ENCODE measurements at places on chromosomes 16 and 17.
A peak's percentile ranks its signal among the peaks of the same experiment; 100 is the strongest.

DNA sequence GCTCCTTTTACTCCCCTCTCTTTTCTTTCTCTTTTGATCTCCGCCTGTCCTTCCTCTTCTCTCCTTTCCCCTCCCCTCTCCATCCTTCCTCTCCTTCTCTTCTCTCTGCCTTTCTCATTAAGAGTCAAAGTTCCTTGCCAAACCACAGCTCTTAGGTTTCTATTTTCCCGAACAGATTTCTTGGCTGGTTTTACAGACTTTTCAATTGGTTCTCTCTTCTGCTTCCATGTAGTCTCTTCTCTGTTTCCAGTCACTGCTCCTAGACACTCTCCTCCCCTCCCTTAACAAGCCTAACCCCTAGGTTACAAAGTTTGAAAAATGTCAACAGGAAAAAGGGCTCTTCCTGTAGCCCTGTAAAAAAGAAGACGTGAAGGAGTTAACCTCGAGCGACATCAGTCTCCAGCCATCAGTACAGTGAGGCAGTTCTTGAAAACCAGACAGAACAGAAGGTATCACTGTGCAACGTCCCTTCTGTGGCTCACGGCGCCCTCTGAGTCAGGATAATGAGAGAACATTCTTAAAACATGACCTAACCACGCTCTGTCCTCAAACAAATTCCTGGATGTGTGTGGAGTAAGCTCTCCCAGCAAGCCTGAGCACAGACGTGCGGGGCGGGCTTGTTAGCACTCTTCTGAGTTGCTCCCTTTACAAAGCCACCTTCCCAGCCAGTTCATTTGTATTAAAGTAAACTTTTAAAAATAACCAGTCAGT is 11.6 kb upstream of the MARCHF10 start:
- DNase-seq, result peak; percentile 33

- DNase-seq, result no peak
Observed at GRCh38 chr17:30160419-30161172, 44.0 kb downstream of the NSRP1 start.

DNA sequence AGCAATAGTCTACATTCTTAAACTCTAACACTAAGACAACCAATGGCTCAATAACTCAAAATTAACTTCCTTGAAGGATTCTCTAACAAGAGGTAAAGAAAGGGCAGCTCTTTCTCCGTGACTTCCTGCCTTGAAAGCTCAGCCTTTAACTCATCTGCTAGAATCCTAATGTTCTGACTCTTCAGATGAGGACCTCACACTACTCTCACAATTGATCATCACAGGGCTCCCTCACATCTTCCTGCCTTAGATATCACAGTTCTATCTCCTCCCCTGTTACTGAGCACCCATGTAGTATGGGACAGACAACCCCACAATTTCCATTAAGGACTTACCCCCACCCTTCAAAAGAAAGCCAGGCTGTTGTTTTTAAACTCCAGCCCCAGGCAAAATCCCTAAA is 33.5 kb downstream of the SMURF2 start:
- DNase-seq, result no peak

- DNase-seq, result no peak
Observed at GRCh38 chr17:82571855-82572254, 52.3 kb downstream of the FOXK2 start.

DNA sequence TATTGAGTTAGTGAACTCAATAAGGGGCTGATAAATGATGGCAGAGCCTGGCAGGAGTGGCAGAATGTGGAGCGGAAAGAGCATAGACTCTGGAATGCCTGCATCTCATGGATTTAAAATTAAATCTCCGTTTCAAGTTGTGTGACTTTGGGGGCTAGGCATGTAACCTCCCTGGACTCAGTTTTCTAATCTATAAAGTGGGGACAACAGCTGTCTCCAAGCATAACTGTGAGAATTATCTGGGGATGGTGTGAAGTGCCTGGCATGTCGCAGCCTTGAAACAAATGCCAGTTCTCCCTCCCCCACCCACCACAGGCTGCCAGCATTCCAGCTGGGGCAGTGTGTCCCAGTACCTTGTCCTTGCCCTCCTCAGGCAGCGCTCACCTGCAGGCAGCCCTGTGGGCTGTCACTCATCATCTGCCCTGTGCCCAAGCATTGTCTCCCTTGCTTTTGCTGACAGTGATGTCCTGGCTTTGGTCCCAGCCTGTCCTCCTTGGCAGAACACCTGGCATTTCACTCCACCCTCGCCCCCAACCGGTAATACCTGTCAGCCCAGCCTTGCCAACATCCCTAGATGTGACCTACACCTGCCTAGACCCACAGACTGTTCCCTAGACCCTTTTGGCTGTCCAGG is 129.6 kb downstream of the MRM1 start:
- no peak for DNase-seq

DNA sequence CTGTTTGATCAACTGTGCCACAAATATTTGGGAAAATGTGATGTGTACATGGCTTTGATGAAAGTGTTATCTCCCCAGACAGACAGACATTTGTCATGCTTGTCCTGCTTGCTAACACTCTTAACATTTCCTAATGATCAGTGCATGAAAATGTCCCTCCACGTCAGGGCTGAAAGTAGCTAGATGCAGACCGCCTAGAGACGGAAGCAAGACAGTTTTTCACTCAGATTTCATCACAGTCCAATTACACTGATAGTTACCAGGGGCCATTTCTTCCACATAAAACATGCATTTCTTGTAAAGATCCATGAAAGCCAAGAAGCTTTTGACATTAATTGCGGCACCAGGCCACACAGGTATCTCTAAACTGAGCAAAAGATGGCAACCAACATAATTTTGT is 347.7 kb downstream of the RBFOX1 start:
- DNase-seq, result no peak

DNA sequence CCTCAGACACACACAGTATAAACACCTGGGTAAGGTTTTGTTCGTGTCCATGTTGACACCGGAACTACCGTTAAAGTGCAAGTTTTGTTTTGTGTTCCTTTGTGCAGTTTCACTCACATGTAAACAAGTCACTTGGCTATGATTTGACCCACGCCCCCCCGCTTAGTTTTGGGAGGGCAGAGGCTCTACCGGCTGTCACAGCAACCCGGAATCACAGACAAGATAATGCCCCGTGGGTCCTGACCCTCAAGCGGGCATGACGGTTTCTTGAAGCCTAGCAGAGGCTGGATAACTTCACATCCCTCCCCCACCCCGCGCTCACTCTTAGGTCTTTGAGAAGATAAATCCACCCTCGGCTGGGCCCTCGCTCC is 1.7 kb downstream of the RASD1 start:
- no peak for DNase-seq

GRCh38 chr16:87598431-87598830 is 3.9 kb upstream of the JPH3 start:
- DNase-seq, result no peak

DNA sequence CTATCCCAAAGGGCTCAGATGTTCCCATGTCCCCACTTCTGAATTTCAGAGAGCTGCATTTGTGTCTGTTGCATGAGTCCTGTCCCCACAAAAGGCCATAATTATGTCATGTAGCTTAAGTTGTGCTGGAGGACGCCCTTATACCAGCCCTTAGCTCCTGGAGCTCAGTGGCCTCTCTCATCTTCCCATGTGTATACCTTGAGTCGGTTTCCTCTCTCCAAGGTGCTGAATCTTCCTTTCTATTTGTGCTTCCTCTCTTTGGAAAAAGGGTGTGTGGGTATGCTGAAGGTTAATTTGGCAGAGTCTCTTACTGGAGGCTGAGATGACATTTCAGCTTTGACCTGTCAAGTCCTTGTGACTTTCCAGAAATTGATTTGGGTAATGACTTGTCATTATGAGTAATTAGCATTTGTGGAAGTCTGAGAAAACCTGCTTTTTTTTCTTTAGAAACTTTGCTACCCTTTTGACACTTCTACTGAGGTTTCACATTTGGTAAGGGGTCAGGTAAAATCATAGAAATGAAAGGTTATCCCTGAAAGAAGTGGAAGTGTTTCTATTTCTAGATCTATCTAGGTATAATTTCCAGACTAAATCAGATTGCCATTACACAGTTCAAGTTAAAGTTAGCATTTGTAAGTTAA is 185.4 kb downstream of the ABCC12 start:
- no peak for DNase-seq

DNA sequence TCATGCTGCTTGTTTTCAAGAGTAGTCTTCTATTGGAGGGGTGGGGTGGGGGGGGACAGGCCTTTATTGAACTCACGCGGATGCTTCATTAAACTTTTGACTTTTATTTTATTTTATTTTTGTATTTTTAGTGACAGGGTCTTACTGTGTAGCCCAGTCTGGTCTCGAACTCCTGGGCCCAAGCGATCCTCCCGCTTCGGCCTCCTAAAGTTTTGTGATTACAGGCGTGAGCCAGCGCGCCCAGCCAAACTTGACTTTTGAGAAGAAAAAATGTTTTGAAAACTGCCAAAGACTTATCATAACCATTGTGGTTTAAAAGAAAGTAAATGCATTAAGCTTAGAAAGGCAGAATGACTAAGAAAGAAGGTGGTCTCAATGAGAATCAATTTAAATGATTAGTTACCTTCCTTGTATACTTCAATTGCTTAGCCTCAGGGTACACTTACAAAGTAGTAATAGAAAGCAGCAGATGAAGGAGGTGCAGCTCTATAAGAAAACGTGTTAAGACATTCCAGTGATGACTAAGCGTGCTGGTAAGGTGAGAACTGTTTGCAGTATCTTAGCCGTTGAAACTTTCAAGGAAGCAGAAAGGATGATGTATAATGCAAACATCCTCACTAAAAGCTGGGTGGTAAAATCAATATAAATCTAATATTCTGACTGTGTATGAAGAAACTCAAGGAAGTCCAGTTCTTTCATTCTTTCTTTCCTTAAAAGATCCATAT is 1.2 kb downstream of the AP2B1 start:
- DNase-seq, result no peak

GRCh38 chr16:80063031-80063712 is 462.6 kb upstream of the MAF start:
- DNase-seq, result no peak

DNA sequence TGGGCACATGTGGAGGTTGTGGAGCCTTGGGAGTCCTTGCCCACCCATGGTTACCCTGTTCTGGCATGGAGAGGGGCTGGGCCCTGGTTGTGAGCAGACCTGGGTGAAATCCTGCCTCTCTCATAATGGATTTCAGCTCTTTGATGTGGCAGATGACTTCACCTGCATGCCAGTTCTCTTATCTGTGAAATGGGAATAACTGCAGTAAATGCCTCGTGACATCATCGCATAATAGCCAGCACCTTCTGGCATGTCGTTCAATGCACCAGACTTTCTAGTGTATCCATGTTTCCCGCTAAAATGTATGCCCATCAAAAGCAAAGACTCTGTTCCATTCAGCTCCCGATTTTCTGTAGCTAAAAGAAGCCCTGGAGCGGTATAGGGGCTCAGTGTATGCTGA is 197.6 kb downstream of the MAF start:
- no peak for DNase-seq
